Stimulated activated naive CD4-positive, alpha-beta T cell treated with Interleukin-2 at 50 U/mL for 16 hours (primary cell): ENCODE measurements at places on chromosomes 2 and 18.
A peak's percentile ranks its signal among the peaks of the same experiment; 100 is the strongest.

GRCh38 chr2:26914659-26915310, 55.7 kb upstream of the MAPRE3 start:
- DNase-seq = no peak

DNA sequence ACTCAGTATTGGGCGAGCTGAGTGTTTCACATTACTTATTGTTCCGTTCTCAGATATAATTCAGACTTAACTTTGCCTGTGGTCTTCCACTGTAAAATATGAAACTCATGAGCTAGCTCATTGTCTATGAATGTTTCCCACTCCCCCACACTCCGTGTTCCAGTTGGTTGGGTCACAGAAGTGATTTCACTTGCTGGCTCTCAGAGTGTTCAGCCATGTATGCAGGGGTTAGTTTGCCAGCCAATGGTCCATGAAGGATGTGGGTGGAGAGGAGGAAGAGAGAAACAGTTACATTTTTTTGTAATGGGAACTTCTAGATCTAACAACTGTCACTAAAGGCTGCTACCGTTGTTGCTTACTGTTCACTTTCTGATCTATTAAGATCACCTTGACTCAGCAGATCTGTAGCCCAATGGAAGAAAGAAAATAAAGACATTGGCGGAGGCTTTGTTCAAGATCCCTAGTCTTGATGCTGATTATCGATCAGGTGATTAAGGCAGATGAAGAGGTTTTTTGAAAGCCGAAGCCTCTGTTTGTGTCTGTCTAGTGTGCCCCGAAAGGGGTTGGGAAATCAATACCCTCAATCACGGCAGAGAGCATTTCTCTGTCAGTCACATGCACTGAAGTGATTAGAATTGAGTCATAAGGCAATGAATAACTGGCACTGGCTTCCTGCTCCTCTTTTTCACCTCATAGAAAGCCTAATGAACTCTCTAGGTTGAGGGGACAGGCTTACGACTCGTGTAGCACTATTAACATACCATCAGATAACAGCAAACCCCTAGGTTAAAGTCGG, 279.7 kb upstream of the FIGN start:
- no peak for DNase-seq

DNA sequence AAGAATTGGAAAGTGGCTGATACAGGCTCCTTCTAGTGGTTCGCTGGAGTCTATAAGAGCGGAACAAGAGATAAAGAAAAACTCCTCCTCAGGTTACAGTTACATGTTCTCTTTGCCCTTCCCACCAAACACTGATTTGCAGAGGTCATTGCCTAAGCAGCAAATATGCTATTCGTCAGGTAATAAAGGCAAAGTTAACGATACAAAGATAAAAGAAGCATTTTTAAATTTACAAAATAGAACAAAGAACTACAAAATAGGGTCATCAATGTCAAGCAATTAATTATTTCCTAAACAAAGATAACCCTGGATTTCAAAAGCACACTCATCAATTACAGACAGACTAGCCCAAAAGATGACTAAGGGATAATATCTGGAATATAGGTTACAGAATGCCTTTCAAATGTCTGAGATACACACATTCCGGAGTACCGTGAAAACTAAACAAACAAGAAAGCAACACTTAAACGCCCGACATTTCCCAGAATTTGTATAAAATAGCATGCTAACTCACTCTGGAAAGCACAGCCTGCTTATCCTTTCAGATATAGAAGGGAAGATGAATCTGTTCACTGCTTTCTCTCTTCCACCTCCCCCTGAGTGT, 186.4 kb downstream of the MREG start:
- DNase-seq = no peak

- DNase-seq = no peak
These were observed 12.8 kb downstream of the ZC3H15 start for GRCh38 chr2:186498834-186499233.

DNA sequence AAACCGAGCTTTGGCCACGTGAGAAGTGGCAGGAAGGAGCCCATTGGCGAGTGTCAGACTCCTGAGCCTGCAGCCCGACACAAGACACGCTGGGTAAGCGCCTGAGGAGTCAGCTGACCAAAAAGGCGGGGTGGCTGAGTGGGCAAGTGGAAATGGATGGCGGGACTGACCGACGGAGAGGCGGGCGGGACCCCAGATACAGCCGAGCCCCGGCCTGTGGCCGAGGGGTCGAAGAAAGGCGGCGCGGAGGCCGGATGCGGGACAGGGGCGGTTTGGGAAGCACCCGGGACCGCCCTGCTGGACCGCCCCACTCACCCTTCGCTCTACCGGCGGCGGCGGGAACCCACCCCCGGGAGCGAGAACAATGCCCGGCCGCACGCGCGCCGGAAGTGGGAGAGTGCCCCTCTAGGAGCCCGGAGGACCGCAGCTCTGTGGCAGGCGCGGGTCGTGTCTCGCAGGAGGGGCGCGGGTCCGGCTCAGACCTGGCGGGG, 22.8 kb downstream of the ZSCAN30 start:
- peak; percentile 61 for DNase-seq

DNA sequence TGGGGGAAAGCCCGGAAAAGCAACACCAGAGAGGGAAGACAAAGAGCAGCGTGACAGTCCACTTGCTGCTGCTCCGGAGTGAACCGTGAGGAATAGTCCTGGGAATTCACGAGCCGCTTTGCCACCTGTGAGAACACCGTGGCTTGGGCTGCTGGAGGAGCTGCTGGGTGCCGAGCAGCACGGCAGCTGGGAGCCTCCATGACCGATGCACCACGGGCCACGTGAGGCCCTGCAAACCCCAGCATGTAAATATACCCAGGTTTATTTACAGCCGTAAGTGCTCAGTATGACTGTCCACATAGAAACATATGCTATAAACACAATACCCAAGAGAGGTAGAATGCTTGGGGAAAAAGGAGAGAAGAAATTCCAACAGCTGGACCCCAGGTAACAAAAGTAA, 65.1 kb downstream of the SMIM21 start:
- DNase-seq = no peak
